Aorta (tissue), 5 donors: ENCODE measurements at places on chromosomes 11 and 22. TPM values are rescaled to one million over a fixed set of nuclear protein-coding genes. Genes with fewer than 3 reads are reported as not detected.

- peak; percentile 76 for DNase-seq
- peak overlapping the region; percentile 88 for H3K27ac ChIP-seq
- peaks cover 2% of the 10 kb centered on the region for H3K4me1 ChIP-seq
- peak overlapping the region; percentile 99 for H3K4me3 ChIP-seq
These were observed 895 bp downstream of the TEAD1 start for GRCh38 chr11:12674936-12675696.

DNA sequence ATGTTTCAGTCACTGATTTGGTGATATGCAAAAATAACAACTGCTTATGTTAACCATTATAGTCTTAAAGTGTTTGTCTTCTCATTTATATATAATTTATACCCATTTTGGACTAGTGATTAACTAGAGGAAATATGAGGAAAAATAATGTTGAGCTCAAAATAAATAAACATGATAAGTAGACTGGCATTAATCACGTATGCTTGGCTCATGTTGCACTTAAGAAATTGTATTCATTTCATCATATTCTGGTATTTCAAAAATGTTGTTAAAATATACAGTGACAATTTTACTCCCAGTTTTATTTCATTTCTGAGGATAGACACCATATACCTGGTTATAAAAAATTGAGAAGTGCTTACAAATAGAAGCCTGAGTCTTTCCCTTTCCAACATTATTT lies 3.8 kb upstream of the OR10D3 start:
- no peak for DNase-seq
- no peaks in the 10 kb centered on the region for H3K27me3 ChIP-seq
- H3K27ac ChIP-seq: no peak overlapping the region
- H3K4me1 ChIP-seq: no peaks in the 10 kb centered on the region
- no peak overlapping the region for H3K4me3 ChIP-seq
- H3K36me3 ChIP-seq: no peaks in the 10 kb centered on the region

- no peaks in the 10 kb centered on the region for H3K36me3 ChIP-seq
- H3K27me3 ChIP-seq: no peaks in the 10 kb centered on the region
- no peaks in the 10 kb centered on the region for H3K4me1 ChIP-seq
These were observed 44.3 kb upstream of the CEP126 start for GRCh38 chr11:101870510-101870909.

DNA sequence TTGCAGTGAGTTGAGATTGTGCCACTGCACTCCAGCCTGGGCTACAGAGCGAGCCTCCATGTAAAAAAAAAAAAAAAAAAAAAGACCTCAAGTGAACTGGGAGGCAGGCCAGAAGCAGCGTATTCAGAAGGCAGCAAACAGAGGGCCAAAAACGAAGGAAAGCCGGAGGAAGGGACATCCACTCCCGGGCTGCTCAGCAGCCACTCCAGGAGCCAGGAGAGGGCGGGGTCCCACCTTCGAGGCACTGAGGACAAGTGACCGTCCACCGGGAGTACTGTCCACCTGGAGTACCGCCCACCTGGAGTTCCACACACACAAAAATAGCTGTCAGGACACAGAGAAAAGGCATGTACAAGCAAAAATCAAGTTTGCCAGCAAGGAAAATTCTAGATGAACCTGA lies 5.5 kb downstream of the TOLLIP start:
- no peak overlapping the region for H3K27ac ChIP-seq
- no peaks in the 10 kb centered on the region for H3K36me3 ChIP-seq
- DNase-seq: no peak
- no peaks in the 10 kb centered on the region for H3K27me3 ChIP-seq
- no peaks in the 10 kb centered on the region for H3K4me1 ChIP-seq

DNA sequence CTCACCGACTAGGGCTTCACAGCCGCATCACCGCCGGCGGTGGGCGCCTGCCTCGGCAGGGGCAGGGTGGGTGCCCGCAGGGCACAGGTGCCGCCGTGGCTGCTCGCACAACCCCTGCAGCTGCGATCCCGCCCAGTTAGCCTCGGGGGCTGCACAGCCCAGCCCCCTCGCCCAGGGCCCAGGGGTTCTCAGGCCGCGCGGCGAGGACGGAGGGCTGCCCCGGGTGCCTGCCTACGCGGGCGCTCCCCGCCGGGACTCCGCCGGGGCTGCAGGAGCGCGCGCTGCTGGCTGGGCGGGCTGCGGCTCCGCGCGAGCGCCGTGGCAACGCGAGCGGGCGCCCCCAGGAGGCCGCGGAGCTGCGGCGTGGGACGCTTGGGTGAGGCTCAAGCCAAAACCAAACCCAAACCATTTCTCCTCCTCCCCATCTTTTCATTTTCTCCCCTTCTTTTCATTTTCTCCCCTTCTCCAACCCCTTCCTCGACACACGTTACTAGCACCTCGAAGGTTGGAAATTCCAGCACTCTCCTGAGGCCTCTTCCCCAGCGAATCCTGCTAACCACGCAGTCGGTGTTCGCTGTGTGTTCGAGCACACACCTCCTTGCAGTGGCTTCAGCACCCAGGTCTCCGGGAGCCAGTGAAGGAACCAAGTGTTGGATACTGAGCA lies at the start of gene MICAL3:
TSS of gene MICAL3 (minus strand) at position 286 of the 664 bp plus-strand sequence. CDS start 117,749 bp downstream, outside the sequence.
- peak; percentile 86 for DNase-seq
- H3K4me1 ChIP-seq: no peaks in the 10 kb centered on the region
- H3K4me3 ChIP-seq: peak within 1 kb of the TSS; percentile 60
- no peaks in the 10 kb centered on the region for H3K36me3 ChIP-seq

Gene CREB3L1
- 18.4 TPM for total RNA-seq

Gene OR51D1
- not detected for total RNA-seq

Gene NCR3LG1
- total RNA-seq: 2.9 TPM
